ENCODE measurements at places on chromosomes 6 and 20.

DNA sequence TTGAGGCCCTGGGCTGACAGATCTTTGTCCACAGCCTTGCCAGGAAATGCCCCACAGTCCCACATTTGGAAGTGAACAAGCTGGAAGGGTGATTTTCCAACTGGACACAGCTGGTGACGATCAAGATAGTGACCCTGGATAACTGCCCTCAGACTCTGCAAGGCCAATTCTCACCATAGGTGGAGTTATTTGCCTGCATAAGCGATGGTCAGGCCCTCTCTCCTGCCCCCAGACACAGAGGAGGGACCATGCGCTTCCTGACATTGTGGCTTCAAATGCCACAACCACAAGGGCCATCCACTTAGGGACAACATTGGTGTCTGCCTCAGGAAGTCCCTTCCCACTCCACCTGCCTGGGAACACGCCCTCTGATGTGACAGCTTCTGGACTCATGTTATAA is 96.0 kb downstream of the JPH2 start:
- DNase-seq: no peak

- DNase-seq: no peak
These were observed 5.9 kb upstream of the UNC93A start for GRCh38 chr6:167285077-167285770.

GRCh38 chr6:119157506-119157815 is 79.0 kb upstream of the FAM184A start:
- no peak for DNase-seq

DNA sequence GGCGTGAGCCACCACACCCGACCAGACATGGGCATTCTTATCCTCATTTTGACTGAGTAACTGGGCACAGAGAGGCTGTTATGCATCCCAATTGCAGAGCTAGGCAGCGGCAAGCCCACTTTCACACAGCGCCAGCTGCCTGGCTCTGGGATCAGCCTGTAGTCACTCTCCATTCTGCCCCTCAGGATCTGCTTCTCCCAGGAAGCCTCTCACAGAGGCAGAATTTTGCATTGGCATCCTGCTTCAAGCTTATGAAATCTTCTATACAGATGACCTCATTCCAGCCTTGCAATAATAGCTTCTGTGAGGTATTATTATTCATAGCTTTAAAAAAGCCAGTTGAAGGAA is 37.0 kb upstream of the IER3 start:
- no peak for DNase-seq

GRCh38 chr6:5190507-5190906 is 70.2 kb downstream of the LYRM4 start:
- peak; percentile 87 for DNase-seq

Data from foreskin keratinocyte (primary cell).